ENCODE measurements at places on chromosomes 4 and X.

GRCh38 chr4:140839888-140840790, 84.0 kb upstream of the TBC1D9 start:
- DNase-seq = no peak

GRCh38 chr4:54657551-54658251, at the start of gene KIT:
Gene KIT, plus strand, starts transcription at chr4:54657957. Its CDS starts 58 bp downstream, at chr4:54658015.
- DNase-seq = peak; percentile 6

- no peak for DNase-seq
These were observed 44.2 kb downstream of the CCNI start for GRCh38 chr4:77031544-77031943.

- DNase-seq = no peak
These were observed 34.0 kb downstream of the ZNF827 start for GRCh38 chr4:145904413-145905177.

- DNase-seq = no peak
These were observed 812.7 kb upstream of the FTHL17 start for GRCh38 chrX:31884535-31884934.

- DNase-seq = no peak
These were observed 78.6 kb downstream of the CLCN5 start for GRCh38 chrX:50000937-50001542.

DNA sequence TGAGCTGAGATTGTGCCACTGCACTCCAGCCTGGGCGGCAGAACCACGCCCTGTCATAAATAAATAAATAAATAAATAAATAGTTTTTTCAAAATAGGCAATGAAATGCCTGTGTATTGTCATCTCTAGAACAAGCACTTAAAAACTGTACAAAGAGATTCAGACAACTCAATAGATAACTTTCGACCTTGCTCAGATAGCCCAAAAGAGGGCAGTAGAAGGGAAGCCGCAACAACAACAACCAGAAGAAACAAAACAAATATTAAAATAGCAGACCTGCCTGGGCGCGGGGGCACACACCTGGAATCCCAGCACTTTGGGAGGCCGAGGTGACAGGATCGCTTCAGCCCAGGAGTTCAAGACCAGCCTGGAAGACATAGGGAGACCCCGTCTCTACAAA, 9.4 kb upstream of the CLDN34 start:
- no peak for DNase-seq

DNA sequence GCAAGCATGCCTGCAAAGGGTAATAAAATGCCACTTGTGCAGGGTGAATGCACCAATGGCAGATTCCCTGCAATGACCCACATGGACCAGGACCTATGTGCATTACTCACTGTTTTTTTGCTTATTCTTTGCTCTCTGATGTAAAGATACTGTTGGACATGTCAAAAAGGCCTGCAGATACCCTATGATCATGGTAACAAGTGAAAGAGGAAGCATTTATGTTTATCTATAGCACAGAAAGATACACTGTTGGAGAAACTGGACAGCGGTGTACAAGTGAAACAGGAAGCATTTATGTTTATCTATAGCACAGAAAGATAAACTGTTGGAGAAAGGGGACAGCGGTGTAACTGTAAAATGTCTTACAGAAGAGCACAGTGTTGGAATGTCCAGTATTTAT, 127.5 kb downstream of the PAPSS1 start:
- DNase-seq = no peak

- no peak for DNase-seq
These were observed 240.2 kb downstream of the RAPGEF2 start for GRCh38 chr4:159343116-159343515.

- no peak for DNase-seq
These were observed 30.3 kb downstream of the ABLIM2 start for GRCh38 chr4:8128100-8128856.

Data from stimulated activated CD4-positive, alpha-beta T cell treated with anti-CD3 and anti-CD28 coated beads, Interleukin-4, amount 100 ng/mL, for 4 hours (primary cell).